AML-193 (cell line): ENCODE measurements at places on chromosomes 3 and 15.

DNA sequence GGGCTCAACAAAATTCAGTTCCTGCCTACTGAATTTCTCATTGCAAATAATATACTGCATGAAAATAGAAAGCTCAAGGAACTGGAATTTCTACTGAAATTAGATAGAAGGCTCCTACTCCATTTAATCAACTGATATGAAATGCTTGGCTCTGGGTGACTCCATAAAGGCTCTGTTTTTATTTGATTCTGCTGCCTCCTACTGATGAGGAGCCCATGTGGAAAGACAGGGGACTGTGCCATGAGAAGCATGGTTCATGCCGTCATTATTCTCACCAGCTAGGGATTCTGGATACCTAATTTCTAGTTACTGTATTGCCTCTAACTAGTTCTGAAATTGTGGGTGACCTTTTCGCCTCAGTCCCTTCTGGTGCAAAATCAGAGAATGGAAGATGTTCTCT, 366.2 kb upstream of the DPH6 start:
- no peak for DNase-seq

DNA sequence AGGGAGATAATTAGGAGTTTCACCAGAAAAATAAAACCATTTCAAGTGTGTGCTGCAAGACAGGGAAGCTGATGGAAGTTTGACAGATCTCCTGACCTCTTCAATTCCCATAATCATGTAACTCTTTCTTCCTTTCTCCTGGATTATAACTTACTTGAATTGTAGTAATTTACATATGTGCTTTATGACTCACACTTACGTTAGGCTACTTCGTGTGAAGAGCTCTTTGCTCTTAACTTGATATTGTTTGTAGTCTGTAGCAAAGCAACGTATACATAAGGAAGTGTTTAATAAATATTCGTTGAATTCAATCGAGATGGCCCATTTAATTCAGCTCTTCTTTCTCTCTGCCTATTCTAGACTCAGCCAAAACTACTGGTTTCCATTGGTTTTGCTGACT, 23.5 kb downstream of the ROBO2 start:
- DNase-seq = no peak

GRCh38 chr3:123140550-123140949, 61.2 kb upstream of the SEC22A start:
- DNase-seq = no peak

- no peak for DNase-seq
Observed at GRCh38 chr3:117820658-117821299, 1111.2 kb downstream of the TUSC7 start.

DNA sequence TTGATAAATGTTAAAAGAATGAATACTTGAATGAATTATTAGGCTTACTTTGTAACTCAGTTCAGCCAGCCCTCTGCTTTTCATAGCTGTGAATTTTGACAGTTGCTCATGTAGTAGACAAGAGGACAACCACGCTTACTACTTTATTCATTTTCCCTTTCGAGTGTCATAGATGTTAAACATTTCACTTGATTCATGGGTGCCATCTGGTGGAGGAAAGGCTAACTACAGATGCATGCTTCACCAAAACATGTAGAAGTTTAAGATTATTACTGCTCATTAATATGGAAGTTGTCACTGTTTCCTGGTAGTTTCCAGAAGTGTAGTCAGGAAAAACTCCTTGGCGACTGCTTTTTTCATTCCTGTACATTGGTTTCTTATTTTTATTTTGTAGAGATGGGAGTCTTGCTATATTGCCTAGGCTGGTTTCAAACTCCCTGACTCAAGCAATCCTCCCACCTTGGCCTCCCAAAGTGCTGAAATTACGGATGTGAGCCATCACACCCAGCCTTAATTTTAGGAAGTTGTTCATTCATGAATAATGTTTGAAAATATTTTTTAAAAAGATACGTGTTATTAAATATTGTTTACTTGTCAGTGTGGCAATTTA, 163.2 kb downstream of the B3GALNT1 start:
- DNase-seq = no peak

DNA sequence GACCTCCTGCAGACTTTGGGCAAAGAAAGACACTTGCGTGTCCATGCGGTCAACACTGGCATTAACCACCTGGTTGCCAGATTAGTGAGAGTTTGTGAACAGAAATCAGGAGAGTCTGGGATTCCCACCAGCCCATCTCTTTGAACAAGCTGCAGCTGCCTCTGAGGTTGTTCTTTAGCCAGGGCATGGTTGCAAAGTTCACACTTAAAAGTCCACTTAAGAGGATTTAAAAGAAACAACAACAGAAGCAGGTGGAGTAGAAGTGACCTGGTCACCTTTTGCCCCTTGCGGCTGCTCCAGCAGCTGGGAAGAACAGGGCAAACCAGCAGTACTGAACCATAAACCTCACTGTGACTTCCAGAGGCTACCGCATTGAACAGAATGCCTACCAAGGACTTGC, 97.3 kb downstream of the FOXB1 start:
- DNase-seq = no peak
